Foreskin fibroblast (primary cell): ENCODE measurements at places on chromosomes 4 and X.

- DNase-seq = no peak
These were observed 8.1 kb upstream of the FGFR3 start for GRCh38 chr4:1784789-1785591.

DNA sequence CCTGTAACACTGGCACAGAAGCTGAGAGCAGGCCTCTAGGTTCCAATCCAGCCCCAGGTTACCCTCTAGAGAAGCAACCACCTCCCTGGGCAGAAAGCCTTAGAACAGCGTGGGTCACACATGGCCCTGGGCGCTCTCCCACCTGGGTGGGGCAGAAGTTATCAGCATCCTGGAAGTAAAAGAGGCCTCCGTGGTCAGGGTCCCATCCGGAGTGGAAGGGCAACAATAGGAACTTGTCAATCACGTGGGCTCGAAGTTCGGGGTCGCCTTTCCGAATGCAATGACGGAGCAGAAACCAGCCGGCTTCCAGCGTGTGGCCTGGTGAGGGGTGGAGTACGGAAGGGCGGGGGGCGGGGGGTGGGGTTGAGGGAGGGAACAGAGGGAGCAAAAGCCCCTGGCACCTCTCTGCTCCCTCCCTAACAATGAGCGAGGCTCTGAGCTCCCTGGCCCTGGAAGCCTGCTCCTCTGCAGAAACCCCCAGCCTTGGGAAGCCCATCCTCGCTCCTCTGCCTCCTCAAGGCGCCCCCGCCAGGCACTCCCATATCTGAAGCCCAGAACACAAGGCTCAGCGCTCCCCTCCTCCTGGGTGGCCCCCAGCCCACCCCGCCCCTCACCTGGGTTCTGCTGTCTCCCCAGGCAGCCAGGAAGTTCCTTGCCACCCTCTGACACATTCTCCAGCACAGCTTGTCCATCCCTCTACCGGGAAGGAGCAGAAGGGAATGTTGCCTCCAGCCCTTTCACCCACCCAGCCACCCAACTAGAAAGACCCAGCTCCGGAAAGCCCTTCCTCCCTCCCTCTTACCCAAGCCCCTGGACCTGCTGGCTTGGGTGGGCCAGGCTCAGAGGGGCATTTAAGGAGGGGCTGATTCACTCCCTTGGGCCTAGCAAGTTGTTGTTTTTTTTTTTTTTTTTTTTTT lies 2.8 kb downstream of the RENBP start:
- no peak for DNase-seq

- DNase-seq = peak; percentile 70
These were observed 193.6 kb downstream of the SOWAHB start for GRCh38 chr4:76704133-76704881.

DNA sequence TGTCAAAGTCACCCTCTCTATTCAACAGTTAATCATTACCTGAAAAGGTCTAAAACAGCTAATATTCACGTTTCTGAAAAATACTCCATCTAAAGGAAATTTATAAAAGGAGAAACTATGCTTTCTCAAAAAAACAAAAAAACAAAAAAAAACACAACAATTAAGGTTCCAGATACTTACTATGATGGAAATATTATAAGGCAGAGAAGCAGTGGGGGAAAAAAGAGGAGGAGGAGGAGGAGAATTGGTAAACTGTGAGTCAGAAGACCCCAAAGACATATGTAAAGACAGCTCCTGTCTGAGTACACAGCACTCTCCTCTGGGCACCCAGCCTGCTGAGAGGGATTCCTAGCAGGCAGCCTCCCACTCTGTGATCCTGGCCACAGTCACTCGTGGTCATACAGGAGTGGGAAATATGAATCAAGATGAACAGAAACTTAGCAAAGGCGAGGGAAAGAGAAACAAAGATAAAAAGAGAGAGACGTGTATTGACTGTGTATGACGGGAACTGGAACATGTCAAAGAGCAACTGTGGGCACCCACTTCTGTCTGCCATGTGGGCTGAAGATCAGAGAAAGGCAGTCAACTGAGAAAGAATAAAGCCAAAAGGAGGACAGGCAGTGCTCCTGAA lies 12.5 kb downstream of the KLHL15 start:
- no peak for DNase-seq

DNA sequence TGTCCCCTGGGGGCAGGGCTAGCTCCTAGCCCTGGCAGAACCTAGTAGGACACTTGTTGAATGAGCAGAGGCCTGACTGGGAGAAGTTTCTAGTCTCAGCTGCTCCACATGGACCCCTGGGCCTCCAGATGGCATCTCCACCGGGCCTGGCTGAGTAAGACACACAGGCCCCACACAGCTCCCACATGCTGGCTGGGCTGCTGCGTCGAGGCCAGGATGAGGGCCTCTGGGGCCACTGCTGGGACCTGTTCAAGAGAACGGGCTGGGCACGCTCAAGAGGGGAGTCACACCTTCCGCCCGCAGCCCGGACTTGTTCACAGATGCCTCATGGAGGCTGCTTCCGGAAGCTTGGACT lies 4.2 kb upstream of the HGFAC start:
- peak; percentile 28 for DNase-seq

GRCh38 chr4:110193822-110194761 lies 4.3 kb downstream of the ELOVL6 start:
- peak; percentile 89 for DNase-seq

- no peak for DNase-seq
These were observed 25.2 kb upstream of the HSPA4L start for GRCh38 chr4:127756906-127757305.

- peak; percentile 40 for DNase-seq
These were observed 7.8 kb downstream of the FLNA start for GRCh38 chrX:154366666-154367055.

DNA sequence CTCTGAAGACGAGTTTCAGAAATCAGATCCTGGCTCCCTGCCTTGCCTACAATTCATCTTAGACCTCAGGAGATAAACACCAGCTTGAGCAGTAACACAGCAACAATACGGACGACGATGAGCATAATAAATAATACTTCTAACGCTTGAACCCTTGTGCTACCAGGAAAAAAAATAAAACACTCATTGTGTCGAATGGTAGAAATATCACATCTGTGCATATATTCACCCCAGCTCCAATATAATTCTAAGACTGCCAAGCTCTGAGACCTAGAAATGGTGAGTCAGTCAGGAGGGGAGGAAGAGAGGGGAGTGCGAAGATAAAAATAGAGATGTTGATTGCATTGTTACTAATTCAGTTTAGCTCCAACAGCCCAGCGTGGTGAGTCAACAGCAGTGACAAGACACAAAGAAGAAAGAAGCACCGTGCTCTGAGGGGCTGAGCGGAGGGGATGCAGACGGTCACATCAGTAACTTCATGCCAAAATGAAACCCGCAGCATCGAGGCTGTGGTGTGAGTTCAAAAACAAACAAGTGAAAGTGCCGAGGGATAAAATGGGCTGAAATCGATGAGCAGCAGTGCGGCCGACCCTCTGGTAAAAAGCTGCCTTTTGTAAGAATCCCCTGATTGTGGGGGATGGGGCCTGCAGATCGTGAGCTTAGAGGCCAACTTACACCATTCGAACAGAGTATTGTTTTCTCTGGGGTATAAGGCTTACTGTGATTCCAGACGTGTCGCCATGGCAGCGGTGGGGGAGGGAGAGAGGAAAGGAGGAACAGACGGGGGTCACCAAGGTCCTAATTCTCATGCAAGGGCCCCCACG lies 150.4 kb downstream of the MGST2 start:
- DNase-seq = peak; percentile 71

GRCh38 chrX:154023276-154024000 lies 3.7 kb upstream of the IRAK1 start:
- no peak for DNase-seq

DNA sequence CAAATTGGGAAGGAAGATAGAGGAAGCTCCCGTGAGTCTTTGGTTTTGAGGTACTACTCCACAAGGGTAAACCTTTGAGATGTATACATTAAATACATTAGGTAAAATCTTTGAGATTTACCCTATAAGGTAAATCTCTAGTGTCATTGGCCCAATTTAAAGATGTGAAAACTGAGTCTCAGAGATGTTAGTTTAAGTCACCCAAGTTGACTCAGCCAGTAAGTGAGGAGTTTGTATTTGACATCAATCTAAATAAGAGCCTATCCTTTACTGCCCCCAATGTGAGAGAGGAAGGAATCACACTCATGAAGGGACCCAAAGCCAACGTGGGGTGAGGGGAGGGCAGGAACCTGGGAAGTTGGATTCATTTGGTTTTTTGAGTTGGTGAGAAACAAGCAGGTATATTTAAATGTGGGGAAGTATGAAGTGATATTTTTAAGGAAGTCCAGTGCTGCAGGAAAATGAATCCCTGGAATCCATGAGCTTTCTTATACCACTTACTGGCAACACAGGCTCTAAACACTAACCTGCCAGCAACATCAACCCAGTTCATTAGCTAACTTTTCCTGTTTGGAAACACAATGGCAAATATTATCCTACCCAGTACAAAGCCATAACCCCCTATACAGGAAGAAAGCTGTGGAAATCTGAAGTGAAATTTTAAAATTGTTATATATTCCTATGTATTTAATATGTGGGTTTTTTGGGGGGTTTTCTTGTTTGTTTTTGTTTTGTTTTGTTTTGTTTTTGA lies 55.3 kb downstream of the PALLD start:
- no peak for DNase-seq

DNA sequence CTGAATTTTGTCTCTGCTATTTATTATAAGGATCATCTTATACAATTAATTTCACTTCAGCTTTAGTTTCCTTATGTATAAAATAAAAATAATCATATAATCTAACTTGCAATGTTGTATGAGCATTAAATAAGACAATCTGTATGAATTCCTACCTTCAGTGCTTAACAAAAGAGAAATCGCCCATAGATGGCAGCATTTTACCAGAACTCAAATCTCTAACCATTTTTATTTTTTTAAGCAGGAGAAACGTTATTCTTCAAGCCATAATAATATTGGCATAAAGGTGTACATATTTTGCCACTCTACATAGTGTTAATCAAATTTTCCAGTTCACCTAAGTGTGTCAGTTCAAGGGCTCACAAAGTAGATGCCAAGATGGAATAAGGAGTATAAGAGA lies 78.8 kb downstream of the TMEM47 start:
- no peak for DNase-seq

DNA sequence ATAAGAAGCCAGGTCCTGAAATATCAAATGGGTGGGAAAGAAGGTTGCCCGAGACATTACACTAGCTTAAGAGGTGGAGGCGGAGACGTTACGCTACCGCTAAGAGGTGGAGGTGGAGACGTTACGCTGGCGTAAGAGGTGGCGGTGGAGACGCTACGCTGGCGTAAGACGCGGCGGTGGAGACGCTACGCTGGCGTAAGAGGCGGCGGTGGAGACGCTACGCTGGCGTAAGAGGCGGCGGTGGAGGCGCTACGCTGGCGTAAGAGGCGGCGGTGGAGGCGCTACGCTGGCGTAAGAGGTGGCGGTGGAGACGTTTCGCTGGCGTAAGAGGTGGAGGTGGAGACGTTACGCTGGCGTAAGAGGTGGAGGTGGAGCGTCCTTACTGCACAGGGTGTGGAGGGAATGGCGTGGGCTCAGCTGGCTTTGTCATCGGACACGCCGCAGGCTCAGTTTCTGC lies 12.8 kb downstream of the CYP4V2 start:
- DNase-seq = peak; percentile 79

- no peak for DNase-seq
These were observed 12.8 kb upstream of the SAP30 start for GRCh38 chr4:173357939-173358338.

- no peak for DNase-seq
These were observed 50.9 kb upstream of the FAM241A start for GRCh38 chr4:112094330-112094729.

GRCh38 chr4:29853833-29854232 lies 866.3 kb upstream of the PCDH7 start:
- no peak for DNase-seq

GRCh38 chrX:136148391-136148790 lies 1.1 kb downstream of the FHL1 start:
- peak; percentile 6 for DNase-seq

DNA sequence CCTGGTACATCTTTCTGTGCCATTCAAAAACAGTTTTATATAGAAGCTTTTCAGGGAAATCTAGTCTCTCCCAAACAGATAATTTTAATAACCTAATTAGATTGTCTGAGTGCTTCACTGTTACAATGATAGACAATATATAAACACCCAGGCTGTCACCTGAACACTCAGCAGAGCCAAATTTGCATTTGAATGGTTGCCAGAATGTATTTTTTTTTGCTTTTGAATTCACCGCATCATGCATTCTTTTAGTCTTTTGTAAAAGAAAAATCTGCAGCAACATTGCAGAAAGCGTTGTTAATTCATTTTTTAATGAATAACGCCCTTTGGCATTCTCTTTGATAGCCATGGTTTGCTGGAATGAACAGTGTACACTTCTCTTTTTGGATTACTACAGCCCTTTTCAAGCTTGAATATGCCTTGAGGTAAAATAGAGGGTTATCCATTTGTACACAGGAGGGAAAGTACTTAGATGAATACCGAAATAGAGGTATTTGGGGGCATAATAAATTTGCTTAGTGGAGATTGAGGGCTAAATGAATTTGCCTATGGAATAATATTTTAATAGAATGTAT lies 175.0 kb upstream of the EPHA5 start:
- DNase-seq = no peak

DNA sequence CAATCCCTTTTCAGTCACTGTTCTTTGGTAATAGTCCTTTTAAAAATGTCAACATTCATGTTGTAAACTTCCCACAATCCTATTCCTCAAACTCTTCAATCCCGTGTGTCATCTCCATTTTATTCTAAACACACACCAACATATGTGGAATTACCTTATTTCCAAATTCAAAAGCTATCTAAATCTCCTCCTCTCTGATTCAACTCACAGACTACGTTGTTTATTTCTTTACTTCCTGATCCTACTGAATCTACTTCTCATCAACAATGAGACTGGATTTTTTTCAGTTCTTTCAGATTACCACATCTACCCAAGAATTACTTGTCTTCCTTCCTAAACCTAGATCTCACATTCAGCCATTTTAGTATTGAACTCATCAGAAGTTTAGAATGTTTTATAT lies 188.2 kb downstream of the GABRB1 start:
- no peak for DNase-seq

DNA sequence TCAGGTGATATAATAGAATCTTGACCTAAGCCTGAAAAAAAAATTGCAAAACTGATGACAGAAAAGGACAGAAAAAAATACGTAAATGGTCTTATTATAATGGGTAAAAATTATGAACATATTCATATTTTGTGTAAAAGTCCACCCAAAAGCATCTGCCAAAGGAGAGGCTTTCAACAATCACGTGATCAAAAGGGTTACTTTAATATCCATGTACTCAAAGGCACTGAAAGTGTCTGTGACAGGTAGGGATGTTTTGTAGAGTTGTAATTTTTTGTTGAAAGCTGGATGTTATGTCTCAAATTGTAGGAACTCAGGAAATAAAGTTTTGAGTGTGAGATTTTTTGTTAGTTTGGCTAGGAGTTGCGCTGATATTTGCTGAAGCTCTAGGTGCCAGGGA lies 144.8 kb upstream of the GALNTL6 start:
- DNase-seq = no peak

DNA sequence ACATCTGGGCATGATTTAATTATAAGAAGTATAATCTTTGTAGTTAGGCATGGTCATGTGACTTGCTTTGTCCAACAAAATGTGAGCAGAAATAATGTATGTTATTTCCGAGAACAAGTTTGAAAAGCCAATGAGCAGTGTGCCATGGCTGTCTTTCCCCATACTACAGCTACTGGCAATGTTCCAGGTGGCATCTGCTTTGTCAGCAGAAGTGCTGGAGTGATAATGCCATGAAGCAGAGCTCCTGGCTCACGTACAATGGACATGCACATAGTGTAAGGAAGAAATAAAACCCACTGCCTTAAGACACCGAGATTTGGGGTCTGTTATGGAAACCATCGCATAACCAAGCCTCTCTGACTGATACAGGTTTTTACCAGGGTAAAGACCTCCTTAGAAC lies 212.6 kb upstream of the RASGEF1B start:
- no peak for DNase-seq
